ENCODE measurements at places on chromosomes 1 and 21.

DNA sequence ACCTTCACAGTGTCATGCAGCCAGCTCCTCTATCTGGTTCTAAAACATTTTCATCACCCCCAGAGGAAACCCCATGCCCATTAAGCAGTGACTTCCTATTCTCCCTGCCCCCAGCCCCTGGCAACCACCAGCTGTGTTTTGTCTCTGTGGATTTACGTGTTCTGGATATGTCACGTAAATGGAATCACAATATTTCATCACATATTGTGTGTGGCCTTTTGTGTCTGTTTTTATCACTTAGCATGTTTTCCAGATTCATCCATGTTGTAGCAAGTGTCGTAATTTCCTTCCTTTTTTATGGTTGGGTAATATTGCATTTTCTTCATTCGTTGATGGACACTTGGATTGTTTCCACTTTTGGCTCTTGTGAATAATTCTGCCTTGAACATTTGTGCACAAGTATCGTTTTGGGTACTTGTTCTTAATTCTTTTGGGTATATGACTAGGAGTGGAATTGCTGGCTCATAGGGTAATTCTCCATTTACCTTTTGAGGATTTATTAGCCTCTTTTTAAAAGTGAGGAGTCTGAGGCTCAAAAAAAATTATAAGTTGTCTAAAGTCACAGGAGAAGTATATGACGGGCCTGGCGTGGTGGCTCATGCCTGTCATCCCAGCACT, 127.0 kb downstream of the MRPS6 start:
- peak overlapping the region; percentile 77 for H3K4me3 ChIP-seq
- no peaks in the 10 kb centered on the region for H3K27me3 ChIP-seq
- peaks cover 68% of the 10 kb centered on the region for H3K4me1 ChIP-seq
- peaks cover 5% of the 10 kb centered on the region for H3K36me3 ChIP-seq
- no peak for DNase-seq

- H3K27ac ChIP-seq, result no peak overlapping the region
- H3K4me1 ChIP-seq, result no peaks in the 10 kb centered on the region
- no peaks in the 10 kb centered on the region for H3K36me3 ChIP-seq
- no peak overlapping the region for H3K4me3 ChIP-seq
These were observed 179.7 kb upstream of the ST6GALNAC5 start for GRCh38 chr1:76687307-76688175.

GRCh38 chr1:64223329-64224151, 20.1 kb downstream of the UBE2U start:
- peaks cover 11% of the 10 kb centered on the region for H3K4me1 ChIP-seq
- H3K27me3 ChIP-seq, result peaks cover 31% of the 10 kb centered on the region
- peak overlapping the region; percentile 30 for H3K27ac ChIP-seq
- no peak for DNase-seq

GRCh38 chr1:205273551-205273982, 45.8 kb downstream of the TMCC2 start:
- no peaks in the 10 kb centered on the region for H3K27me3 ChIP-seq
- no peak overlapping the region for H3K4me3 ChIP-seq
- DNase-seq, result peak; percentile 74

DNA sequence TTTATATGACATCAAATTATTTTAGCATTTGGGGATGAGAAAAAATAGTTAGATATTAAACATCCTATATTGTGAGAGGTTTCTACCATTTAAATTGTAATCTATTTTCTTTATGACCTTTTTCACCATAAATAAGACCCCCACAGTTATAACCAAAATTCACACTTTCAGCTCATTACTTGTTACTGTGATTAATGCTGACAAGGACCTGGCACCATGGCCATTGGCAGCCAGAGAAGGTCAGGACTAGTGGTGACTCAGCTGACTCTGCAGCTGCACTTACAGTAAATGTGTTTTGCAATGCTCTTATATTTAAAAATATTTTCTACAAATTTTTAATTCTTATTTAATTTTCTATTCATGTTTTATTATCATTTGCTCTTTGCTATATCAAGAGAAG, 133.3 kb upstream of the C1orf105 start:
- H3K4me3 ChIP-seq, result no peak overlapping the region
- H3K36me3 ChIP-seq, result peaks cover under 1% of the 10 kb centered on the region
- H3K27ac ChIP-seq, result no peak overlapping the region
